ENCODE measurements at places on chromosomes 7 and 10. TPM values are rescaled to one million over a fixed set of nuclear protein-coding genes. Genes with fewer than 3 reads are reported as not detected.

DNA sequence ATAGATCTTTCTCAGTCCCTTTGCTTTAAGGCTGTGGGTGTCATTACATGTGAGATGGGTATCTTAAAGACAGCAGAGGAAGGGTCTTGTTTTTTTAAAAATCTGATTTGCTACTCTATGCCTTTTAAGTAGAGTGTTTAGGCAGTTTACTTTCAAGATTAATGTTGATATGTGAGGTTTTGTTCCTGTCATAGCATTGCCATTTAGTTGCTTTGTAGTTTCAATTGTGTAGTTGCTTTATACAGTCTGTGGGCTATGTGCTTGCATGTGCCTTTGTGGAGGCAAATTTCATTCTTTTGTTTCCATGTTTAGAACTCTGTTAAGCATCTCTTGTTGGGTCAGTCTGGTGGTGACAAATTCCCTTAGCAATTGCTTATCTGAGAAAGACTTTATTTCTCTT, 54.6 kb downstream of the ZNF783 start:
- DNase-seq, result no peak

- no peak for DNase-seq
These were observed 11.9 kb upstream of the COL1A2 start for GRCh38 chr7:94382746-94383145.

- no peak for DNase-seq
These were observed 46.3 kb downstream of the HK1 start for GRCh38 chr10:69324583-69324982.

DNA sequence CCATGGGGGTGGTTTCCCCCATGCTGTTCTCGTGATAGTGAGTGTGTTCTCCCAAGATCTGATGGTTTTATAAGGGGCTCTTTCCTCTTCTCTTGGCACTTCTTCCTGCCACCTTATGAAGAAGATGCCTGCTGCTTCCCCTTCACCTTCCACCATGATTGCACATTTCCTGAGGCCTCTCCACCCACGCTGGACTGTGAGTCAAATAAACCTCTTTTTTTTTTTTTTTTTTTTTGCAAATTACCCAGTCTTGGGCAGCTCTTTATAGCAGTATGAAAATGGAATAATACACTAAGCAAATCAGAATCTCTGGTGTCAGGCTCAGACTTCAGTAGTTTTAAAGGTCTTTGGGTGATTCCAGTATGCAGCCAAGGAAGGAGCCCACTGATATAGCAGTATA, 28.2 kb downstream of the TAS2R41 start:
- DNase-seq, result no peak

DNA sequence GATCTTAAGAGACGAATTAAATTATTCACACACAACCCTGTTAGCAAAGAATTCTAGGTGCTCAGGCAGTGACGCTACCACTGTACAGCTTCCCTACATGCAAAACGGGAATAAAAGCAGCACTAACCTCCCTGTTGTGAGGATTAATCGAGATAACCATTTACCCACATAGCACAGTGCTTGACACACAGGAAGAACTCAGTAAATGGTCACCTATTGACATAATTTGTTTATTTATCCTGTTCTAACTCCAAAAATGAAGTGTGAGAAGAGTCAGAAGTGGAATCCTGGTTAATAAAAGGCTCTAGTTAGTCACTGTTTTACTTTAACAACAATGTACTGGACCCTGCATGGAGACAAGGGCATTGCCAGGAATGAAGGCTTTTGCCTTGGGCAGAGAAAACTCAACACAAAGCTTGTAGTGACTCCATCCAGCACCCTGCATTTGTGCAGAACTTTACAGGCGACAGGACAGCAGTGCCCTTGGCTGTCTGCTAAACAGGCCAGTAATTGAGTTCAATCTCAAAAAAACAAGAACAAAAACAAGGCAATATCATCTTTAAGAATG, 103.8 kb downstream of the SORBS1 start:
- DNase-seq, result no peak

GRCh38 chr10:34539533-34540315, 275.4 kb downstream of the PARD3 start:
- peak; percentile 52 for DNase-seq

DNA sequence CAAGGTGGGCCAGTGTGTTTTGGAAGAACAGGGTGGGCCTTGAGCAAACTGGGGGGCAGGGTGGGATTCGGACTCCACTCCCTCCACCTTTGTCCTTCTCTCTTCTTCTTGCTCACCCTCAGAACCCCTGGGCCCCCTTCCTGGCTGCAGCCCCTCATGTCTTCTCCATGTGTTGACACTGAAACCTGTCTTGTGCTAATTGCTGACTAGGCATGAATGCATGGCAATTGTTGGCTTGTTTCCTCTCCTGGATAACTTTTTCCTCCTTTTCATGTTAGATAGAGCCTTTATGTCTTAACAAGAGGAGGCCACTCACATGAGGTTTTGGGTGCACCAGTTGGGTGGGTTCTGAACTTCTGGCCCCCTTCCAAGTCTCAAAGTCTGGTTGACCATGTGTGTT, 181.6 kb upstream of the MKI67 start:
- no peak for DNase-seq

DNA sequence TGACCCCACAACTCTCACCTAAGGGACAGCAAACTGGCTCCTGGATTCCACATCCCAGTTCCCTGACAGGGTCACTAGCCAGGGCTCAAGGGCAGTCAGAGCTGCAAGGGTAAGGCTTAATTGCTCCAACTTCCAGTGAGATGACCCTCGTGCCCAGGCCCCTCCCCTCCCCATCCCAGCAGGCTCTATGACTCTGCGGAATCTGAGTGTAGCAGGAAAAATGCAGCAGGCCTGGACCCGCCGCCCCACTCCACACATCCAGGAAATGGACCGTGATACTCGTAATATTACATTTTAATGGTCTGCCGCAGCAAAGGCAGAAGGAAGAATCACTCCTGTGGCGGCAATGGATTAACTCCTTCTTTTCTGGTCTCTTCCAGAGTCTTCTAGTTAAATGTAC, 91.7 kb upstream of the CHST15 start:
- DNase-seq, result no peak

- DNase-seq, result no peak
These were observed 904 bp downstream of the NPTX2 start for GRCh38 chr7:98617960-98618418.

GRCh38 chr10:85976267-85976793, 390.3 kb downstream of the GRID1 start:
- DNase-seq, result no peak

FLNC gene
- total RNA-seq, result 0.67 TPM

NRCAM gene
- 0.31 TPM for total RNA-seq

EPHA1 gene
- 15.0 TPM for total RNA-seq
